ENCODE measurements at places on chromosomes 4 and X.

DNA sequence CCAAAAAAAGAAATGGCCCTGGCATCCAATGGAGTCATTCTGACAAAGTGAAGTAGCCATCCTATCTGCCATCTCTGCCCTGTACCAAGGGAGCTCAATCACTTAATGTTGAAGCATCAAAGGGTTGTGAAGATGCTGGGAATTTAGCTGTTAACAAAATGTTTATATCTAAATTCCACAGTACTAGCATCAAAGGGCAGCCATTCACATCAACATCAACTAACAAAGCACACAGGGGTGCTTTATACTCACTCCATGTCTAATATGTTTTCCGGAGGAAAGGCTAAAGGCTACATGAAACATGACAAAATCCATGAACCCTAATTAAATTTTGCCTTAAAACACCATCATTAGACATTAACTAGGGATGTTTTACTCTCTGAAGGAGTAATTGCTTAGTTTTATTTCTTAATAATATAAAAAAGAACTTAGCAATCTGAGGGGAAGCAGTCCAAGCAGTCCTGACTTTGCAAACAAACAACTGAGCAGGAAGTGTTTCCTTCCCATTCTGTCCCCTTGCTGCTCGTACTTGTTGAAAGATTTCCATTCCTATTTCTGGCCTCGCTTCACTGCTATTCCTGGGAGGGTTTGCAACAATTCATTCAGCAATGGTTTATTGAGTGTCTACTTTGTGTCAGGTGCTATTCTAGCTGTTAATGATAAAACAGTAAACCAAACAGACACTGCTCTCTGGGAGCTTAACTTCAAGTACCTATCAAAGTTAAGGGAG is 208.6 kb upstream of the SLC7A11 start:
- no peak for DNase-seq

DNA sequence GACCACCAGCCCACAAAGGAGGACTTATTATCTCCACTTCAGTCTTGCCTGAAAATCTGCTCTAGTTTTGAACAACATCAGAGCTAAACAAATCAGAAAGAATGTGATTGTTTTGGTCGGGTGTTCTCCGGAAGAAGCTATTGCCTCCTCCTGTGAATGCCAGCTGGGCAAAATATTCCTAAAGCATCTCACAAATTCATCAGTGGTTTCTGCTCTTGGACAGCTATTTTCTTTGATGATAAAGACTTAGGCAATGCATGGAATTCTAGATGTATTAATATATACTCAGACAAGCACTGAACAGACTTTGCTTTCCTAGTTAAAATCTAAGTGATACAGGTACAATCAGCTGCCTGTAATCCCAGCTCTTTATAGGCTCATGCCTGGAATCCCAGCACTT is 71.8 kb downstream of the ASMT start:
- no peak for DNase-seq

- no peak for DNase-seq
Observed at GRCh38 chrX:11541510-11541909, 124.2 kb downstream of the ARHGAP6 start.

GRCh38 chr4:152077582-152077981 is 316.8 kb upstream of the GATB start:
- no peak for DNase-seq

GRCh38 chrX:97039363-97040029 is 155.8 kb downstream of the RPA4 start:
- DNase-seq, result no peak

DNA sequence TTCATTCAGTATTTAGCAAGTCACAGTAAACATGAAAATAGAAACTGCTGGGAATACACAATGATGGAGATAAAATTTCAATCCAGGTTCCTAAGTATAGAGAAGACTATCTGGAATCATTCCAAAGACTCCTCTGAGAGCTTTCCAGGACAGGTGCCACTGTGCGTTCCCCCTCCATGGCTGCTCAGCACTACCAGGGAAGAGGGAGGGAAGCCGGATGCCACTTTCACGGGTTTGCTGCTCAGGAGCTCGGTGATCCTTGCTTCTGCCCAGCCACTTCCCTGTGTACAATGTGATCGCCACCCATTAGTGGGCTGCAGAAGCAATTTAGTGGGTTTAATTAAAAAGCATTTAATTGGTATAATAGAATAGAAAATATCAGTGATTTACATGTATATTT is 94.5 kb downstream of the FNIP2 start:
- DNase-seq, result no peak

DNA sequence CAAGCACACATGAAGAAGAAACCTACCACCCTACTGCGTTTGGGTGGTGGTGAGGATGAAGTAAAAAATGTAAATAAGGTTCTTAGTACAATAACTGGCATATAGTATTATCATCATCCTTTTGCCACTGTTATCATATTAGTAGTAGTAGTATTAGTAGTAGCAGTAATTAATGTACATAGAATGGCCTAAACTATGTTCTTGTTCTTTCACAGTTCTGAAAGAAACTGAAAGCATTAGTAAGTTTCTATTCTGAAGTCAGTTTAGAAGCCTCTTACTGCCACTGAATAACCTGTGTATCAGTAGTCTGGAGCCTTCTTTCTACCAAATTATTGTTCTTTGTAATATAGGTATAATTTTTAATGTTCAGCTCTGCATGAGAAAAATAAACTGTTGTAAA is 21.0 kb downstream of the COL4A6 start:
- no peak for DNase-seq

- DNase-seq, result no peak
Observed at GRCh38 chr4:183014361-183015084, 84.5 kb upstream of the WWC2 start.

DNA sequence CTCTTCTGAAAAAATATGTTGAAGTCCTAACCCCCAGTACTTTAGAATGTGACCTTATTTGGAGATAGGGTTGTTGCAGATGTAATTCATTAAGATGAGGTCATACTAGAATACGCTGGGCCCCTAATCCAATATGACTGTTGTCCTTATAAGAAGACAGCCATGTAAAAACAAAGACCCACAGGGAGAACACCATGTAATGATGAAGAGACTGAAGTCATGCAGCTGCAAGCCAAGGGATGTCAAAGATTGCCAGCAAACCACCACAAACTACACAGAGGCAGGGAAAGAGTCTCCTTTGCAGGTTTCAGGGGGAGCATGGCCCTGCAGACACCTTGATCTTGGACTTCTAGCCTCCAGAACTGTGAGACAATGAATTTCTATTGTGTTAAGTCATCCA is 37.4 kb downstream of the CXorf58 start:
- DNase-seq, result no peak

GRCh38 chr4:13117185-13117584 is 367.0 kb downstream of the RAB28 start:
- DNase-seq, result no peak

DNA sequence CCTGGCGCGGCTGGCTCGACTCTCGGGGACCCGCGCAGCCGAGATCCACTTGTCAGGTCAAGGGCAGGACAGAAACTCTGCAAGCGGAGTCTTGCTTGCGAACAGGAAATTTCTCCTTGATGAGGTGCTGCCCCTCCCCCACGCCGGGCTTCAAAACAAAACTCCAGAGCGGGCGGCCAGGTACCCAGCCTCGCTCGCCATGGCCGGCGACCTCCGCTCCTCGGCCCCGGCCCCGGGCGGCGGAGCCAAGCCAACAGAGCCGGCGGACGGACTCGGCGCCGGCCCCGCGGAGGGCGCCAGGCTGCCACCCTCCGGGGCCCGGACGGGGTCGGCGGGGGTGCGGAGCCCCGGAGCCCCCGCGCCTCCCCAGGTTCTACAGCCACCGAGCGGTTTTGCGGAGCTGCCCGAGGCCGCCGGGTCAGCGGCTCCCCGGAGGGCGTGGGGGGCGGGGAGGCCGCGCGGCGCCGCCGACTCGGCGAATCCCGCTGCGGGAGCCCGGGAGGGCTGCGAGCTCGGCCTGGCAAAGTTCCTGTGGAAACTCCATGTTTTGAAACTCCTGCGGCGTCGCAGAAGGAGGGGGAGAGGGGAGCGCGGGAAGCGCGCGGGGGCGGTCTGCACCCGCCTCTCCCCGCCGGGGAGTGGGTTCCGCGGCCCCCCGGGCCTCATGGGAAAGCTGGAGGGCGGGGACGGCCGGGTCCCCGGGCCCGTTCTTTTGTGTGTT is 11.7 kb upstream of the BCOR start:
- no peak for DNase-seq

GRCh38 chr4:164731827-164732474 is 22.0 kb upstream of the SMIM31 start:
- no peak for DNase-seq

DNA sequence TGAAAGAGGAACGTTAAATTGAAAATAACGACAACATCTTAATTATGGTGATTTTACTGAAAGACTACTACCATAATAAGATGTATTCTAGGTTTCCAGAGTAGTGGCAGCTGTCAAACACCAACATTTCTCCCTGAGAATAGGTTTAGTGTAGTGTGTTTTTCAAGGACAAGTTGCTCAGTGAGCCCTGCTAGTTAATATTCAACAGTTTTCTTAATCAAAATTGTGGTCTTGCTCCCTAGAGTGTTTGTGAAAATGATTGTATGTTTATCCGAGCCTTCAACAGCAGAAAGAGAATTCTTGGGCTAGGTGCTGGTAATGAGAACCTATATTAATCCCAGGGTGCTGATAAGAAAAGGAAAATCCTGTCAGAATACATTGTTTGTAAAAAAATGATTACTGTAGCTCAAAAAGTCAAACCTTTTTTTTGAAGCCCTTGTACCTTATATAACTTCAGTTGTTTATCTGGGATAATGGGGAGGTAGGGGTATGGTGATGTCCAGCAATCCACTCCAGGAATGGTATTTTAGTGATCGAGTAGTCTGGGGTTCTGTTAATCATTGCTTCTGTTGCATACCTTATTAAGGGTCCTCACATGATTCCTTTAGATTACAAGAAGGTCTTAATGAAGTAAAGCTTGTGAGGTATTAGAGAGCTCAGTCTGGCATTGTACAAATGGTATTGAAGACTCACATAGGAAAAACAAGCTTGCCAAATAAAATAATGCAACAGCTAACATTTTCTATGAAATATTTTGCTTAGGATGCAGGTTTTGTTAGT is 110.7 kb downstream of the CCSER1 start:
- DNase-seq, result no peak

- no peak for DNase-seq
Observed at GRCh38 chr4:116055857-116056827, 942.7 kb upstream of the NDST4 start.

GRCh38 chrX:45668686-45669443 is 468.2 kb upstream of the DIPK2B start:
- no peak for DNase-seq

DNA sequence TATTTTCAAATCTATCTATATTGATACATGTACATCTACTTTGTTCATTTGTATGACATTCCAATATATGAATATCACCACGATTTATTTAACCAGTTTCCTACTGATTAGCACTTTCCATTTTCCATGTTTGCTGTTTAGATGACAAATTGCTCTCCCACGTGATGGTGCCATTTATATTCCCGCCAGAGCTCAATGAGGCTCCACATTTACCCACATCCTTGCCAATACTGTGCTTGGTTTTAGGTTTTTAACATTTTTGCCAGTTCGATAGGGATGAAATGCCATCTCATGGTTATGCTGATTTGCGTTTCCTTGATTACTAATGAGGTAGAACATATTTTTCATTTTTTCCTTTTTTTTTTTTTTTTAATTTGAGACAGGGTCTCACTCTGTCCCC is 86.7 kb upstream of the TRIM2 start:
- DNase-seq, result no peak

DNA sequence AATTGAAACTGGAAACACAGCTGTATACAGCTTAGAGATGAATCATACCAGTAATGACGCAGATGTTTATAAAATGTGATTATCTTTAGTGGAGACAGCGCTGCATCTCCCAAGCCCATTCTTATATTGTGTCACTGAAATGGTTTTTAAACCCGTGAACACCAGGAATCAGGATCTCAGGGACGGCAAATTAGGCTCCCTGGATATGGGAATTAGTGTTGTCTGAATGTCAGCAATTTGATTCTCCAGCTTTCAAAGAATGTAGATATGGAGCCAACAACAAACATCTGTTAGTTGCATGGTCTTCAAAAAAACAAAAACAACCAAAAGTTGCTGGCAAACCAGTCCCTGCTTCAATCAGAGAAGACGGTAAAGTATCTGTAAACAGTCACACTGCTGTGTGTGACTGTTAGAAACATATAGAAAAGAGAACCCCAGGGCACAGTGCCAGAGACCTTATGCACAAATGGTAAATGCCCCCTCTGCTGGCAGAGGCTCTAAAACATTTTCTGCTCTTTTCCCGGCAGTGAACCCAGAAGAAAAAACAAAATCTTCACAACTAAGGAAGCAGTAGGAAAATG is 351.9 kb upstream of the FTHL17 start:
- DNase-seq, result no peak

- DNase-seq, result no peak
Observed at GRCh38 chr4:113505044-113505443, 256.5 kb downstream of the CAMK2D start.

DNA sequence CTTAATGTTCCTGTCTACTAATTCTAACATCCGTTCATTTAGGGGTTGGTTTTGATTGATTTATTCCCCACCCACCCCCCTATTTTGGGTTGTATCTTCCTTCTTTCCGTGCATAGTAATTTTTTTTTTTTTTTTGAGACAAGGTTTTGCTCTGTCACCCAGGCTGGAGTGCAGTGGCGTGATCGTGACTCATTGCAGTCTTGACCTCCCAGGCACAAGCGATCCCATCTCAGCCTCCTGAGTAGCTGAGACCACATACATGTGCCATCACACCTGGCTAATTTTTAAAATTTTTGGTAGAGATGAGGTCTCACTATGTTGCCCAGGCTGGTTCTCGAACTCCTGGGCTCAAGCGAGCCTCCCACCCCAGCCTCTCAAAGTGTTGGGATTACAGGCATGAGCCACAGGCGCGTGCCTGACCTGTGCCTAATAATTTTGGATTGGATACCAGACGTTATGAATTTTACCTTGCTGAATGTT is 79.9 kb downstream of the ZFX start:
- no peak for DNase-seq

DNA sequence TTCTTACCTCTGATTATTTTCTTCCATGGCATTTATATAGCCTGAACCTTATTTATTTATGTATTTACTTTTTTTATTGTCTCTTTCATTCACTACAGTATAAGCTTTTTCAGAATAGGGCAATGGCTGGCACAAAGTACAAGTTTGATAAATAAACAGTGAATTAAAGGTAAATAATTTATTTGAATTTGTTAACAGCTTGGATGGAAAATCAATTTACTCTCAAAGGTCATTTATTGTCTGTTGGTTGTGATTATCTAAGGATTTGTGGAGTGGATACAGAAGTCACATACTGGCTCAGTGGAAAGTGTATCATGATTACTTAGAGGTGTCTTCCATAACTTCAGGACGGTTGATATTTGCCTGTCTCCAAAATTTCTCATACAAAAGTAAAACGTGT is 2472.9 kb downstream of the PCDH7 start:
- no peak for DNase-seq

GRCh38 chrX:73850124-73851013 is 287.4 kb downstream of the CHIC1 start:
- no peak for DNase-seq
